Left hindlimb (tissue), 1 donor: ENCODE measurements at places on chromosomes 4 and X.

- DNase-seq = no peak
Observed at GRCh38 chr4:113957956-113958355, 21.5 kb downstream of the ARSJ start.

DNA sequence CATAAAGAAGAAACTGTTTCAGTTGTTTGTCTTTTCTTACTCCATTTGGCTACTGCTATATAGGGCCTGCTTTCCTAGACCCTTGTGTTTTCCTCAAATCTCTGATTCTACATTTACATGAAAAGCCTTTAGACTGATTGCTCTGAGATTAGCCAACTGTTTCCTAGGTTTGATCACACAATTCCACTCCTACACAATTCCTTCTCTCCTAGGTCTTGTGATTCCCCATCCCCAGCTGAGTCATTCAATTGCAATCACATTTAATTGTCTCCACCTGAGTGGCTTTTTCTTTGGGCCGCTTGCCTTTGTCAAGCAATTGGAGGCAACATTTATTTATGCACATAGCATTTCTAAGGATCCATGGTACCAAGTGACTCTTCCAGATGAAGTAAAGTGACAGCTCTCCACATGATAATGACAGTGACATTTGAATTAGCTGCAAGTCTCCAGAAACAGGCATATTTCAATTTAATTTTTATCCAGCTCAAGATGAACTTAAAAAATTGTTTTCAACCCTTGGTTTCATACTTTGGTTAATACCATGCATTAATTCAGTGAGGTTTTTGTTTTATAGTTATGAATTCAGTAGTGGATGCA, 35.8 kb downstream of the ATXN3L start:
- no peak for DNase-seq

GRCh38 chrX:23826216-23826615, 43.2 kb downstream of the SAT1 start:
- DNase-seq = no peak

GRCh38 chr4:73816814-73817213, 19.7 kb upstream of the CXCL6 start:
- DNase-seq = no peak

GRCh38 chr4:25860586-25861279, 2.1 kb downstream of the SEL1L3 start:
- DNase-seq = no peak

DNA sequence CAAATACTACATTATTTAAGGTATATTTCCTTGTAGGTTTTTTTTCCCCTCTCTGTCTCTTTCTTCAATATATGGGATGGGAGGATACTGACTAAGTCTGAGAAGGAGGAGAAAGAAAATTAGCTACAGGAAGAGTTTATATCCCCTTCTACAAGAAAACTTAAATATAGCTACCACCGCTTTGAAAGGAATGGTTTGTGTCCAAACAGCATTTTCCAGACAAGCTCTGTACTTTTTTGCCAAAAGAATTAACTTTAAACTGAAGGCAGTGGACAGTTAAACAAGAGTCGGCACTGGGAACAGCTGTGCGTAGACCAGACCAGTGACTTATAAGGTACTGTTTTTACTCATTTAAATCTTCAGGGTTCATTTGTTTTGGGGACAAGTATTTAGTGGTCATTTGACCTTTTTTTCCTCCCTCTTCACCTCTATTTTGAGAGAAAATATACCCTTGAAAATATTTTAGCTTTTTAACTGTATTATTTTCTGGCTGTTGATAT, 303.7 kb downstream of the ARHGAP24 start:
- DNase-seq = no peak
